ENCODE measurements at places on chromosomes 2 and 18.

GRCh38 chr2:20614201-20615067 lies 36.5 kb downstream of the HS1BP3 start:
- no peak for DNase-seq

DNA sequence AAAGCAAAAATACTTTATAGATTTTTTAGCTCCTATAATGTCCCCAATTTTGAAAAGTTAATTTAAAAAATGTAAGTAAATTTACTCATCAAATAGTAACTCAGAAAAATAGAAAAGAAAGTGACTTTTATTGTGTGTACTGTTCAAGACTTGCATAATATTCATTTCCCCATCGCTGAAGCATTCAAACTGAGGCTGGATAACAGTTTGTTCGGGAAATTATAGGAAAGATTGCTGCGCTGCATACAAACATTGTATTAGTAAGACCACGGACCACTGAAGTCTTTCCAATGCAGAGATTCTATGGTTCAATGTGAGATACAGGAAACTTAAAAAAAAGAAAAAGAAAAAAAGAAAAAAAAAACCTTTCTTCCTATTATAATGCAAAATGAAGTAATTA lies 10.4 kb downstream of the STK17B start:
- DNase-seq = no peak

- DNase-seq = peak; percentile 27
Measured at GRCh38 chr2:179991344-179991743, 15.8 kb downstream of the CWC22 start.

DNA sequence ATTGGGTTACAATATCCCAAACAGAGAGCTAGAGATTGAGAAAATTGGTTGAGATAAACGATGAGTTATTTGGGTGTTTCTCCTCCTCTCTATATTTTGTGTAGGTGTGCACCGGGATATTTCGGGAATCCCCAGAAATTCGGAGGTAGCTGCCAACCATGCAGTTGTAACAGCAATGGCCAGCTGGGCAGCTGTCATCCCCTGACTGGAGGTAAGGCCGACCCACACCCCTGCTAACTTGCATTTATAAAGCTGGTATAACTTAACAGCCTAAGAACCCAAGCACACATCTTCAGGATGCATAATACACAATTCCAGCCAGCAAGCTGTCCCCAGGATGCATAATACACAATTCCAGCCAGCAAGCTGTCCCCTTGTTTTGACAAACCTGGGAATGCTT lies 124.6 kb upstream of the TTC39C start:
- DNase-seq = no peak

DNA sequence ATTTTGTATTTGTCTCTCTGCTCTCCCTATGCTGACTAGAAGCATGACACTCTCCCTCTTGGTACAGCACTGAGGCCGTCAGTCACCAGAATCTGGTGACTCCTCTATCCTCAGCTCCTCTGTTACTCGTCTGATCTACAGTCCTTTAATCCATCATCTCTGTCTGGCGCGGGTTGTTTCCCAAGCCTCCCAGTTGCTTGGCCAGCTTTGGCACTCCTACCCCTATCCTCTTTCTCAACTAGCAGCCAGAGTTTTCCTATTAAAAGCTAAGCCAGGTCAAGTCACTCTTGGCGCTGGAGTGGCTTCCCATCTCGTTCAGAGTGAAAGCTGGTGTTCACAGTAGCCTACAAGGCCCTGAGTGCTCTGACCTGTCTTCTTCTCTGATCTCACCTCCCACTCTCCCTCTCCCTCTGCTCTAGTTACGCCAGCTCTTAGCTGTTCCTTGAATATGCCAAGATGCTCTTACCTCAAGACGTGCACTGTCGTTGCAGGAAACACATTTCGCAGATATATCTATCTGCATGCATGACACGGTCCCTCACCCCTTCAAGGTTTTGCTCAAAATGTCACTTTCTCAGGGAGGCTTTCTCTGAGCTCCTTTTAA lies 41.8 kb upstream of the PSME4 start:
- no peak for DNase-seq

Measured in erythroblast (primary cell).